ENCODE measurements at places on chromosomes 1 and 21.

DNA sequence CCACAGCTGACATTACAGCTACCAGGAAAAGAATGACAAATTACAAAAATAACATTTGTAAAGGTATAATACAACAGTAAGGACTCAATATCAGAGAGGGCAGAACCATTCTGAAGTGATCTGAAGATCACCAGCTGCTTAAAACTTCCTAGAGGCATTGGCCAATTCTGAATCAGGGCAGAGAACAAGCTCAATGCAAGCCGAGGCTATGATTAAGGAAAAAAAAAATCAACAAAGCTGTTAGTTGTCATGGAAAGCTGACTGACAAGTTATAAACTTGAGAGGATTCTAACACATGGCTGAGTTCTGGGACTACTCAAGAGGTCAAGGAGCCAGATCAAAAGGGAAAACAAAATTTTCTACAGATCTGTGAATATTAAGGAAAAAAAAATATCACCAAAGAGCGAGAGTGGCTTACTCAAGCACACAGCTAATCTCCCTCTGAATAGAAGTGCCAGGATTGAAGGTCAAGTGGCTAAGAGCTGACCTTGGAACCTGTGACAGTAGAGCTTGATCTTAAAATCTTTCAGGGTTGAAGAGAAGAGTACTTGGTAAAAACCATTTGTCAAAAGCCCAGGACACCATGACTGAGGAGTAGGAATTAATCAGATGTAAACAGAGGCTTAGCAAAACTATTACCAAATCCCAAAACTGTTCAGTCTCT, 383.4 kb downstream of the USP25 start:
- DNase-seq = no peak

- no peak for DNase-seq
Observed at GRCh38 chr1:67559222-67559700, 125.7 kb upstream of the GADD45A start.

DNA sequence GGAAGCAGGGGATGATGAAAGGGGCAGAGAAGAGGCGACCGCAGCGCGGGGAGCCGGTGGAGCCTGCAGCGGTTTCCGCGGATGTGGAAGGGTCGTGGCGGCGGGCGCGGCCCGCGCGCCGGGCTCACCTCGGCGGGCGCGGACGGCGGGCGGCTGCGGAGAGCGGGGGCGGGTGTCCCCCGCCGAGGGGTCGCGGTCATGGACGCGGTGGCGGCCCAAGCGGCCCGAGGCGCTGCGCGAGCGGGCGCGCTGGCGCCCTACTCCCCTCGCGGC, 572 bp downstream of the LPGAT1 start:
- no peak for DNase-seq

GRCh38 chr21:10466200-10466599, 55.2 kb upstream of the TPTE start:
- no peak for DNase-seq

DNA sequence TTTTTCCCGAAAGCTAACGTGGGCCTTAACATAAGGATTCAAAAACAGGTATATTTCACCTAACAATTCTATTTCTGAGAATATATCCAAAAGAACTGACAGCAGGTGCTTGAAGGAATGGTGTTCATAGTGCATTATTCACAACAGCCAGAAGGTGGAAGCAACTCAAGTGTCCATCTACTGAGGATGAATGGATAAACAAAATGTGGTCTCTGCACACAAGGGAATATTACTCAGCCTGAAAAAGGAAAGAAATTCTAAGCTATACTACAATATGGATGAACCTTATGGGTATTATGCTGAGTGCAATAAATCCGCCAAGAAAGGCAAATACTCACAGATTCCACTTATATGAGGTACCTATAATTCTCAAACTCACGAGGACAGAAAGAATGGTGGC, 6.1 kb upstream of the RIPPLY3 start:
- DNase-seq = no peak

GRCh38 chr1:232327899-232328298, 302.0 kb downstream of the SIPA1L2 start:
- no peak for DNase-seq
